ENCODE measurements at places on chromosomes 6 and 20.

- no peak for DNase-seq
Measured at GRCh38 chr20:7984192-7984591, 35.4 kb downstream of the TMX4 start.

GRCh38 chr20:33400812-33401183 is 521 bp downstream of the CDK5RAP1 start:
- DNase-seq: no peak

GRCh38 chr6:144434308-144434990 is 149.3 kb downstream of the UTRN start:
- no peak for DNase-seq

DNA sequence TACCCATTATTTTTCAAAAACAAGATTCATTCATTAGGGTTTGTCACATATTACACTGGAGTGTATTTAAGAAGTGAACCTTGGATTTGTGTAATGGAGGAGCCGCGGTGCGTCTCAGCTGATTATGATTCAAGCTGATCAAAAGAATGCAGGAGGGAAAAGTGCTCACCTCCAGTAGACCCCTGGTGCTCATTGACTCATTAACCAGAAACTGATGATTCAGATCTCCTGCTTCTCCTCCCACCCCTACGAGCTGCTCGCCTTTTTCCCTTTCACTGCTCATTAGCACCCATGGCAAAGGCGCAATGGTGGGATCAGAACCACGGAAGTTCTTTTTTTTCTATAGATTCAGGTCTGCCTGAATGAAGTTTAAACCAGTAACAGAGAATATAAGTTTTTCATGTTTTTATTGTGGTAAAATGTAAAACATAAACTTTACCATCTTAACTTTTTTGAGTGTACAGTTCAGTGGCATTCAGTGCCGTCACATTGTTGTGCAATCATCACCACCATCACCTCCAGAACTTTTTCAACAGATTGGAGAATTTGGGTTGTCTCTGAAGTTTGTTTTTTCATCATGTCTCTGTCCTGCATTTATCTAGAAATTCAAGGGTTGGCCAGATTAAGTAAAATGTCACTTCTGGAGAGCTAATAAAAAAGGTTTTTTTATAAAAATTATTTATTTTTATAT is 101.6 kb downstream of the LINC00237 start:
- no peak for DNase-seq

DNA sequence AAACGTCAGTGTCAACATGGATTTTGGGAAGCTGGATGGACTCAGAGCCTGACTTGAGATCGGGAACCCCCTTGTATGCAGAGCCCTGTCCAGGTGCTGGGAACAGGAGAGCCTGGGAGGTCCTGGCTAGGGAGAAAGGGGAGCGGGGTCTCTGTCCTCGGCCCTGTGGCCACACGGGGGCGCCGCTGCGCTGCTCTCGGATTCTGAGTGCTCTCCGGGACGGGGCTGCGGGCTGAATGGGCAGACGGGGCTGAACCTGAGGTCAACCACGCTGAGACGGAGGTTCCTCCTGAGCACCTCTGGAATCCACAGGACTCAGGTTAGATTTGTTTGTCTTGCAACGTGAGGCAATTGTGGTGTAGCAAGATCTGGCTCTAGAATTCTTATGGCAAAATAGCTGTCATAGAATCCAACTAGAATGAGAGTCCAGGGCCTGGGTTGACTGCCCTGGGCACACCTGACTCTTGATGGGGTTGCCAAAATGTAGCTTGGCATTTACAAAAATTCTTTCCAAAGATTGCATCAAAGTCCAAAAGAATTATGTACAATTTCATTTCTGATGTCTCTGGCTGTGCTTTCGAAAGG is 20.6 kb upstream of the HLA-F start:
- DNase-seq: peak; percentile 66

DNA sequence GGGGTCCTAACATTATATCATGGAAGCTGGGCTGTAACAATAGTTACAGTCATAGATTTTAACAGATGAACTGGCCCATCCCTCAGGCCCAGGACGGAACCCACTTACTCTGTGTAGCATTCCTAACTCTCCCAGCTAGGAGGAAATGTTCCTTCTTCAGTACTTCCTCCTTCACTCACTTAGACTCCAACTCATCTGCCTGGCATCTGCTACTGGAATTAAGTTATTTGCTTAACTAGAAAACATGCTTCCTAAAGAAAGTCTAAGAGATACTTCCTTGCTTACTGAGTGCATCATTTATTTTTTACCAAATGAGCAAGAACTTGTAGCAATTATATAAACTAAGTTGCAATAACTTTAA is 20.5 kb downstream of the GCLC start:
- DNase-seq: no peak

DNA sequence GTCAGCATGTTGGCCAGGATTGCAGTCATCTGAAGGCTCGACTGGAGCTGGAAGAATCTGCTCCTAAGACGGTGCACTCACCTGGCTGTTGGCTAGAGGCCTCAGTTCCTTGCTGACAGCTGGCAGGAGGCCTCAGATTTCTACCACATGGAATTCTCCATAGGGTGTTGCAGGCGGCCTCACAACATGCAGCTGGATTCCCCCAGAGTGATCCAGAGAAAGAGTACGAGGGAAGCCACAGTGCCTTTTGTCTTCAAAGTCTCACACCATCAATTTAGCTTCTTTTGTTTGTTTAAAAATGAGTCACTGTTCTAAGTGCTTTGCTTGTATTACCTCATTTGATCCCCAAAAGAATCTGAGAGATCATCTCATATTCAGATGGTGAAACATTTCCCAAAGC is 65.5 kb upstream of the FYN start:
- no peak for DNase-seq

GRCh38 chr6:133977983-133978895 is 25.2 kb downstream of the TBPL1 start:
- no peak for DNase-seq

DNA sequence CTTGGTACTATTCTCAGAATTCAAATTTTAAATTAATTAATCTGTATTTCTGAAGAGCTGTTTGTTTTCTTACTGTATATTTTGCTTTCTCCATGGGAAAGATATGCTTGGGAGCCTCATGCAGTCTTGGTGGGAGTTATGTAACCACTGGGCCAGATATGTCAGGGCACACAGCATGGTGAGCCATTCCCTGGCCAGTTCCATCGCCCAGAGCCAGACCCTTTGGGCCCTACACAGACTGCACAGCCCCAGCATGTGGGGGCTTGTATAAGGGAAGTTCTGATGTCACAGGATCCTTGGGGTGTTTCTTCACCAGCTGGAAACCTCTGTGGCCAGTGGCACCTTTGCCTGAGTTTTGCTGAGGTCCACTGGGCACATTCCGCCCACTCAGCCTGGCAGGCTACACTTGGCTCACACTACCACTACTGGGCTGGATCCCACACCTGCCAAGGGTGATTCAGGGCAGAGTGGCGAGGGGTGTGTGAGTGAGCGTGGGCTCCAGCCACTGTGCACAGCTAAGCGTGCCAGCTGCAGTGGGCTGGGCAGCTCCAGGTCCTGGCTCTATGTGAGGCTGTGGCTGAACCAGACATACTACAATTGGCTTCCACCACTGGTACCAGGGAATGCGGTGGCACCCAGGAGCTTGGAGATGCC is 293.5 kb downstream of the ARHGAP18 start:
- DNase-seq: no peak

- DNase-seq: no peak
Measured at GRCh38 chr20:54938707-54939106, 463.3 kb downstream of the DOK5 start.

- DNase-seq: no peak
Measured at GRCh38 chr20:10642856-10643559, 30.8 kb downstream of the JAG1 start.

- no peak for DNase-seq
Measured at GRCh38 chr6:121297694-121298093, 36.6 kb downstream of the TBC1D32 start.

DNA sequence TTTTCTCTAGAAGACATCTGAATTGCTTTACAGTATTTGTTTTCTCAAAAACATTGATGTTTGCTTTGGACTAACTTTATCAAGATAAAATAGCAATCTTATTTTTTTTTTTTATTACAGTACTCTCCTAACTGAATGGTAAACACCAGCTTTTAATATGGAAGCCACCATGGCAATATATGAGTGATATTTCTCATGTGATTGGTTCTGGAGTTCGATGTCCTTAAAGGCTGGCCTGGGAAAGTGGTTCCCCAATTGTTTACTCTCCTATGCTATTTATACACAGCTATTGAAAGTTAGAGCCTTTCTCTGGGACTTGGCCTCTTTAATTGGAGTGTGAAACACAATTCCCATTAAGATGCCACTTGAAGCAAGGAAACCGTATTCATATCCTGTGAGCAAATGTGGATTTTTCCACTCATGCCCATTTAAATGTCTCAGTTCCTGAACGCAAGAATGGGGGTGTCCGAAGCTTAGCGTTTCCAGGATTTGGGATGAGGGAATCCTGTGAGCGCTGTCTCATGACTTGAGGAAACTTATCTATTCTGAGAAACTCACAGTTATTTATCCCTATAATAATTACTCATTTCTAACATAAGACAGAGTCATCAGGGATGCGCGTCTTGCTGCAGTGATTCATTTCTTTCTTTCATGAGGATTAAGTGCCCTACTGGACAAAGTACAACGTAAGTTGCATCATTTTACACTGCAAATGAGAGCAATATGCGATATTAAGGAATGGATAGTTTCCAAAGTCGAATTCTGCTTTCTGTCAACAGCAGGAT is 143.3 kb upstream of the PREP start:
- no peak for DNase-seq

DNA sequence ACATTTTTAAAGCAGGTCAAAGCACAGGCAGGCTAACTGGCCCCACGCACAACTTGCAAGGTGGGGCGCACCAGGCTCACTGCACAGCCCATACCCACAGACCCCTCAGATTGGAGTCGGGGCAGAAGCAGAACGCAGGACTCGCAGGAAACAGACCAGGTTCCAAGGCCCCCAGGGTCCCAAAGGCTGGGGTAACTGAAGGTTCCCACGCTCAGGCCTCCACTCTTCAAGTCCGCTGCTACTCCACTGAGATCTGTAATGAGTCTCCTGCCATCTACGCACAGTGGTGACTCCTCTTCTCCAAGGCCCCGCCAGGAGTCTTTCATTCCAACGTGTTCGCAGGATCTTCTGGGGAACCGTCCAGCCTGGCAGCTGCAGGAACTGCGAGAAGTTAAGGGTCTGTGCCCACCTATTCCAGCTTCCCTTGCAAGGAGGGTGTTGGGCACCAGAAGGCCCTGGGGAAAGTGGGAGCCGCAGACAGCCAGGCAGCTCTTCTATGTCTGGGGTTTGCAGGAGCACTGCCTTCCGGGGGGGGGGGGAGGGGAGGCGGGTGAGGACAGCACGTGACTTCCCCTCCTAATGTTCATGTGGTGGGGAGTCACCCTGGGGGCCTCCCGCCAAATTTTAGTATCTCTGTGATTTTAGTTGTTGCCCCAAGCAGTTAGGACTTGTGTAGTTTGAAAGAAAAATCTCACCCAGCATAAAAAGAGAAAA is 2.0 kb upstream of the TAF4 start:
- no peak for DNase-seq

GRCh38 chr6:5132731-5133130 is 47.6 kb downstream of the PPP1R3G start:
- no peak for DNase-seq

DNA sequence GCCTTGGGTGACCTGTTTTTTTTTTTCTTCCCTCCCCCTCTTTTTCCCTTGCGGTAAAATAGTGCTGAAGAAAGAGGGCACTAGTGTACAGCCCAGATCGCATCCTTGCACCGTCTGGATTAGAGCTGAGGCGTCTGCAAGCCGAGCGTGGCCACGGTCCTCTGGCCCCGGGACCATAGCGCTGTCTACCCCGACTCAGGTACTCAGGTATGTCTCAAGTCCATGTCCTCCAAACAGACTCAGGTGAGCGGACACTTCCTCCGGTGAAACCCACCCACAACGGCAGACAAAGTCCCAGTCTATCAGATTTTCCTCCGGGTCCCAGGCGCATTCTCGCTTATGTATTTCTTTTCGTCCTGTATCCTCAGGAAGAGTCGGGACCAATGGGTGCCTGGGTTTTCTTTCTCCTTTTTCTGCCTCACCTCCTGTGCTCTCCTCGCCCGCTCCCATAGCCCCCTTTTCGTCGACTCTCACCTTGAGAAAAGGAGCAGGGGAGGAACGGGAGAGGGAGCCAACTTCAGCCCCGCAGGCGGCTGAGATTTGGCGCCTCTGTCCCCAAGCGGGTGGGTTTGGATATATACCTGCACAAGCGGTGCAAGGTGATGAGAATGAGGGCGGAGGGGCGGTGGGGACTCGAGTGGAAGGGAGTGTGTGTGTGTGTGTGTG is 1.1 kb upstream of the GRM1 start:
- no peak for DNase-seq

GRCh38 chr6:14254505-14254904 is 136.9 kb downstream of the CD83 start:
- DNase-seq: no peak

GRCh38 chr6:99285881-99286280 is 63.6 kb downstream of the FAXC start:
- DNase-seq: no peak

GRCh38 chr6:91442342-91442741 is 855.5 kb upstream of the MAP3K7 start:
- DNase-seq: no peak

DNA sequence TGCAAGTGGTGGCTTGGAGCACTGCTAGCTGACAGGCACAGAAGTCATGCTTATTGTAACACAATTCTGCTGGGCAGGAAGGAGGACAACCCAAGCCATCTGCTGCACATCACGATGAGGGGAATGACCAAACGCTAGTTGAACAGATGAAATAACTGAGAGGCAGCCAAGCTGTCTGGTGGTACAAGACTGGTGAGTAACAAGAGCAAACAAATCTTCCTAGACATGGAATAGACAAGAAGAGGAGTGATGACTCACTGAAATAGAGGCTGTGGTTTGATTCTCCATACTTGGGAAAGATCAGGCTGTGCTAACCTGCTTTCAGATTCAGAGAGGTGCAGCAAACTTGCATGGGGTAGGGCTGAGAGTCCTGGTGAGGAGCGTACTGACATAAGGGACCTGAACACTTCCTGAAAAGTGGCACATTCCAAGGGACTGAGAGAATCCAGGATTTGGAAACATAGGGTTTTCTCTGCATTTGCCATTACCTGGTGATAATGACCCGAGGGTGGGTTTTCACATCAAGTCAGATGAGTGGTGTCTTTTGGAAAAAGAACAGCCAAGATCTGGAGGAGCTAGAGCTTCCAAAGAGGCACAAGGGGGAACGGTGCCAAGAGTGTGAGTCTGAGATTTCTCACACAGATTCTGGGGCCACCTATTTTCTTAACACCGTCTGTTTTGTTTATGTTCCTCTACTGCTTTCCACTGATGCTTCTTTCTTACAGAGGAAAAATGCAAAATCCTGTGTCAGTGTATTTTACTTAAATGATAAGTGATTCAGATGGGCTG is 60.0 kb downstream of the PRL start:
- no peak for DNase-seq

All from activated naive CD4-positive, alpha-beta T cell (primary cell).